ENCODE measurements at places on chromosomes 4 and X. TPM values are rescaled to one million over a fixed set of nuclear protein-coding genes. Genes with fewer than 3 reads are reported as not detected.

LDB2 gene
- 40.6 TPM for total RNA-seq

IL2 gene
- not detected for total RNA-seq

LRAT gene
- under 0.01 TPM for total RNA-seq

MAGEB2 gene
- total RNA-seq: not detected

DNA sequence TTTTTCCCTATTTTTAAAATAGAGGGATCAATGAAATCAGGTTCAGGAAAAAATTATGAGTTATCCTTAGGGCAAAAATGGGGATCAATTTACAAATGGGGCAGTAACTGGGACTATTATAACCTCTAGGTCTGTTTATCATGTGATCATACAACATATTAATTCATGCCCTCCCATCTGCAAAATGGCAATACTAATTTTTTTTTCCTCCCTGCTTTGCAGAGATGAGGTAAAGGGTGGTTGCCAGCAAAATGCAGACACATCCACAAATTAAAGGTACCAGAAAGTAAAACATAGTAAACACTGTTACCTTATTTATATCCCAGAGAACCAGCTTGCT is 467 bp downstream of the HSD17B11 start:
- no peak for DNase-seq

ATP1B4 gene
- not detected for total RNA-seq

DNA sequence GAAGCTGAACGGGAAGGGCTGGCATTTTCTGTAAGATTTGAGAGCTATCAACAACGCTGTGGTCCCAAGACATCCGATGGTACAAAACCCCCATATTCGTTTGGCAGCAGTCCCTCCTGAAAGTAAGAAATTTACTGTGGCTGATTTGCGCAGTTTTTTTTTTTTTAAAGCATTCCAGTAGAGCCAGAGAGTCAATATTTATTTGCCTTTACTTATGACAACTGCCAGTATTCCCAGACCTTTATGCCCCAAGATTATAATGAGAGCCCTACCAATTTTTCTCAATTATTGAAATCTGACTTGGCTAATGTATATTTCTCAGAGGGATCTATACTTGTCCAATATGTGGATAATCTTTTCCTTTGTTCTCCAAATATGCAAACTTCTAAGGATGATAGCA is 157.5 kb upstream of the SPIN4 start:
- DNase-seq: no peak

DNA sequence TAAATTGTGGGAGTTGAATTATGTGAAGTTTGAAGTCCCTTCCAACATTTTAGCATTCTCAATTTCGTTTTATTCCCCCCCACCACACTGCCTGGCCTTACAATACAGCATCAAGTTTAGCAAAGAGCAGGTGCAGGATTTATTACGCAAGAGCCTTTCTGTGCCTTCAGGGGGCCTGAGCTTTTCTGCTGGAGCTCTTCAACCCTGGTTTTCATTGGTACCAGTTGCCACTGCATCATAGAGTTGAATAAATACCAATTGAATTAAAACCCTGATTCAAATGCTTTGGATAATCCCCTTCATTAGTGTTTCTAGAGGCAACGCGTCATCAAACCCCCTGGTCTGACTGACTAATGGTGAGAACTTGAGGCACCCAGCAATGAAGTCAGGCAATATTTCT is 43.6 kb upstream of the KIT start:
- DNase-seq: no peak

CLDN22 gene
- not detected for total RNA-seq

DNA sequence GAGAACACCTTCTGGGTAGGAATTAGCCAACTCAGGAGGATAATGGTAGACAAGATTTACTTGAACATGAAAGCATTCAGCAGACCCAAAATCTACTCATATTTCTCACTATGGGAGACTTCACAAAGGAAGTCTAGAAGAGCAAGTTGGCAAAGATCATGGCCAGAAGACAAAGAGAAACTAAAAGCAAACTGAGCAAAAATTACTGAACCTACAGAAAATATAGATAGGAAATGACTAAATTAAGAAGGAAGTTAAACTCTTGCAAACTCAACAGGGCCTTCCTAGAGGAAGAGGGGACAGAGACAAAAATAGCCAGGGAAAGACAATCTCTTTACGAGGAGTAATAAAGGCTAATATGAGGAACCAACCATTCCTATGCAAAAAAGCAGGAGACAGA is 18.7 kb downstream of the CORIN start:
- no peak for DNase-seq

DNA sequence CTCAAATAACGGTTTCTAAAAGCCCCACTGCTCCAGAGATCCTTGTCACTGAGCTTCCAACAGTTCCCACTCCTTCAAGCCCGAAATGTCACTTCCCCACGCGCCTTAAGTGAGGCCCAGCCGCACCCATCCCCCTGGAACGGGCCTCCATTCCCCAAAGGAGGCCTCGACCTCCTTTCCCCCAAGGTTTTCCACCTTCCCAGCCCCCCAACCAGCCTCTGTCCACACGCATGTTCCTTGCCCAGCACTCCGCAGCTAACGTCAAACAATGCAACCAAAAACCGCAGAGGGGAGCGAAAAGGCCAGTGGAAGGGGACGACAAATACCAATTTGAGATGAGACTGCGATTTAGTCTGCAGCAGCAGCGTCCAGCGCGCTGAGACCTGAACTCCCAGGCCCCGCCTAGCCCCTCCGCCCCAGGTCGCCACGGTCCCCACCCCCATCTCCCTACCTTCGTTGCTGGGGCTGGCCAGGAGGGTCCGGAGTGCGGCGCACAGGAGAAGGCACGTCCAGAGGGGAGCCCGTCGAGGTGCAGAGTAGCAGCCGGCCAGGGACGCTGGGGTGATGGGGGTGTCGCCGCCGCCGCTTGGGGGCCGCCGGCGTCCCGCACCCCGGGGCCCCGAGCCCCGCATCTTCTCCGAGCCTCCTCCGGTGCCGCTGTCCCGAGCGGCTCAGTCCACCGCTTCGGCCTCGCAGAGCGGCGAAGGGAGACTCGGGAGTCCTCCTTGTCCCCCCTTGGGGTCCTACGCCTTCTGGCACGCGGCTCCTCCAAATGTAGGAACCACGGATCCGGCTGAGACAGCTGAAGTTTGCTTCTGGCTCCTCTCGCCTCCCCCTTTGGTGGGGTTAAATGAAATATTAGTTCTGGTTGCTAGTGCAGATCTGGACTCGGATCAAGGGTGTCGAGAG is 924 bp downstream of the EPHA5 start:
- DNase-seq: peak; percentile 59

ZCCHC12 gene
- total RNA-seq: under 0.01 TPM

DNA sequence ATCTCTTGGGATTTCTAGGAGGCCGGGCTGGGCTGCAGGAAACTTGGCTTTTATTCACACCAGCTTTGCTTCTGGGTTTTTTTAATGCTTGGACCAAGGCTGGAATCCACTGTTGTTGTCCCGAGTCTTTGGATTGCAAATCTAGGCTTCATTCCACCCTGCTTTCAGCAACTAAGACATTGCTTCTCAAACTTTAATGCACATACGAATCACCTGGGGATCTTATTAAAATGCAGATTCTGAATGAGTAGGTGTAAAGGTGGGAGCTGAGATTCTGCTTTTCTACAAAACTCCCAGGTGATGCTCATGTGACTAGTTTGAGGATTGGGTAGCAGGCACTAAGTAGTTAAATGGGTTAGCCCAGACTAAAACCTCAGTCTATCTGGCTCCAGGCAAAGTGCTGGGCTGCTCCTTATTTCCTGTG is 39.2 kb upstream of the GPC4 start:
- DNase-seq: no peak
